Activated T-helper 1 cell treated with Interleukin-2 at 50 U/mL for 16 hours (primary cell): ENCODE measurements at places on chromosomes 6 and 20.

DNA sequence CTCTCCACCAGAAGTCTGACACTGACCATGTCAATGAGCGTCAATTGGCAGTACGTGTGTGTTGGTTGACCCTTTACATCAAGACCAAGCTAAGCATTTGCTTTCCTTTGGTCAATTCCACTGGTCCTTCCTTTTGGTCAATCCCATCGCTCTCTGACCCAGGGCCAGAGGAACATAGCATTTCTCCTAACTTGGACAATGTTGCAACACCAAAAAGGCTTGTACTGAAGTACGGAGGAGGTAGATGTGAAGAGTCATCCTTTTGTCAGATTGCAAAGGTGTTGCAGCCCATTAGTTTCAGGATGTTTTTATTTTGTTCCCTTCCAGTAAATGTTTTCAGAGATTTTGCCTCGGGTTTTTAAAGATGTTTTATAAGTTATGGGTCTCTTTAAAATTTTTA is 24.6 kb downstream of the EDN1 start:
- no peak for DNase-seq

DNA sequence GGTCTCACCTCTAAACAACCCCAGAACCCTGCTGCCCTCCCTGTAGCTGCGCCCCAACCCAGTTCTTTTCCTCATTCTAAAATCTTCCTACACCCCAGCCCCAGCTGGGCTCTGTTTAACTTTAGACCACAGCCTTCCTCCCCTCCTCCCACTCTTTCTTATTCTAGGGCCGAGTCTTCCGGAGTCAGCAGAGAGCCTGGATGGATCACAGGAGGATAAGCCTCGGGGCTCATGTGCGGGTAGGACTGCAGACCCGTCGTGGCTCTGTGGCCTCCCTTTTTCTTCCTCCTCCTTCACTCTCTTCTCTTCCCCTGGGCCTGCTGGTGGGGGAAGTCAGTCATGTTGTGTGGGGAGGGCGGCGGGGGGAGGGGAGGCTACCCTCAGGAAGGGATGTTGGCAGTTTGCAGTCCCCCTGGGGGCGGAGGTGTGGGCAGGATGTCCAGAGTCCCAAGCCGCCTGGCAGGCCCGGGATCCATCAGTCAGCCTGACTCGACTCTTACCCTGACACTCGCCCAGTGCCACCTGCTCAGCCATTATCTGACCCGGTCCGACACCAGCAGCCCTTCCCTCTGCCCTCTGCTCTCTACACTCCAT is 8.1 kb downstream of the CAPN11 start:
- no peak for DNase-seq

DNA sequence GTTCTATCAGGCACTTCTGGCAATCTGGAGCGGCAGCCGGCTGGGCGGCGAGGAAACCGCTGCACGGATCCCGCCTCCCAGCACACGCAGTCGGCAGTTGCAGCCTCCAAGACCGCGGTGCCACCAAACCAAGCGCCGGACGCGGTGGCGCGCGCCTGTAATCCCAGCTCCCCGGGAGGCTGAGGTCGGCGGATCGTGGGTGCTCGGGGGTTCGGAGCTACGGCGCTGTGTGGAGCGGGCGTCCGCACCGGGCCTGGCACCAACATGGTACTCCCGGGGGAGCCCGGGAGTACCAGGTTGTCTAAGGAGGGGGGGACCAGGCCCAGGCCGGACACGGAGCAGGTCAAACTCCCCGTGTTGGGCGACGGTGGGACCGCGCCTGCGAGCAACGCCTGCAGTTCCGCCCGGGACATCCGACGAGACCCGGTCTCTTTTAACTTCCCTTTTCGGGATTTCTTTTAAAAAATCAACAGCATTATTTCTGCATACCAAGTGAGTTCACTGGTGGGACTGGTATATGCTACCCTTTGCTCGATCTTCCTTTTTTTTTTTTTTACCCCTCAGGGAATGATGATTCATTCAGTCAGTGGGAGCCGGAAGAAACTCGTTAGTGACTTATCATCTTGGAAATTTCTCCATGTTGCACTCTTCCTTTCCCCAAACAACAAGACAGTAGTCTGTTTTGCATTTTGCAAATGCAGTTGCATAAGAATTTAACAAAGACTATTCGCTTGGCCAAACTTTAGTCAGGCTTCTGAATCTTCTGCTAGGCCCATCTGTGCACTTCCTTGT is 27.6 kb downstream of the ZNF311 start:
- no peak for DNase-seq

DNA sequence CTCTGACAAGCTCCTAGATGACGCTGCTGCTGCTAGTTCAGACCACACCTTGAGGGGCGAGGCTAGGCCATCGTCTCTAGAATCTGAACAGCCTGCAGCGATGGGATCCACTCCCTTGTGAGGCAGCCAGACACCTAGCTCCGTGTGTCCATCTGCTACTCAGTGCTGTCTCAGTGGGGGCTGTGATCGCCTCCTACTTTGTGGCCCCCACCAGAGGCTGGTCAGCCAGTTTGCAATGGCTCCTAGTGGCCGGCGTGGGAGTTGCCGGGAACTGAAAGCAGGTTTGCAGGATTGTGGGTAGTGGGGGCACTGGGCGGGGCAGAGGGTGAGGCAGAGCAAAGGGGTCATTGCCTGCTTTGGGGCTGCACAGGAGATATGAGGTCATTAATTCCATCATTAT is 2.8 kb downstream of the CCN5 start:
- DNase-seq: no peak

- no peak for DNase-seq
Observed at GRCh38 chr6:169905041-169905807, 153.8 kb downstream of the ERMARD start.

DNA sequence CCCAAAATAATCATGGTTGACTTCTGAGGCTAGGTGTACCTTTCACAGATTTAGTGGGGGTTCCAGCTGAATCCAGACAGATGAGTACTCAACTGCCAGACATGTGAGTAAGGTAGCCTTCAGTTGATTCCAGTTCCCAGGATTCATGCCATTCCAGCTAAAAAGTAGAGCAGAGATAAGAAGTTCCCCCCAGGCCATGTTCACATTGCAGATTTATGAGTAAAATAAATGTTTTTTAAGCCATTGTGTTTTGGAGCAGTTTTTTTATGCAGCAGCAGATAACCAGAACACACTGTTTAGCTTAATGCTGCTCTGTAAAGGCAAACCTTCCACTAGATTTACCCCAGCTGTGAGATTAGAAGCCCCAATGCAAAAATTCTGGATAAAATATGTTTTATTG is 245.0 kb downstream of the RFPL4B start:
- DNase-seq: no peak

GRCh38 chr6:139508576-139508975 is 134.1 kb upstream of the CITED2 start:
- DNase-seq: no peak

DNA sequence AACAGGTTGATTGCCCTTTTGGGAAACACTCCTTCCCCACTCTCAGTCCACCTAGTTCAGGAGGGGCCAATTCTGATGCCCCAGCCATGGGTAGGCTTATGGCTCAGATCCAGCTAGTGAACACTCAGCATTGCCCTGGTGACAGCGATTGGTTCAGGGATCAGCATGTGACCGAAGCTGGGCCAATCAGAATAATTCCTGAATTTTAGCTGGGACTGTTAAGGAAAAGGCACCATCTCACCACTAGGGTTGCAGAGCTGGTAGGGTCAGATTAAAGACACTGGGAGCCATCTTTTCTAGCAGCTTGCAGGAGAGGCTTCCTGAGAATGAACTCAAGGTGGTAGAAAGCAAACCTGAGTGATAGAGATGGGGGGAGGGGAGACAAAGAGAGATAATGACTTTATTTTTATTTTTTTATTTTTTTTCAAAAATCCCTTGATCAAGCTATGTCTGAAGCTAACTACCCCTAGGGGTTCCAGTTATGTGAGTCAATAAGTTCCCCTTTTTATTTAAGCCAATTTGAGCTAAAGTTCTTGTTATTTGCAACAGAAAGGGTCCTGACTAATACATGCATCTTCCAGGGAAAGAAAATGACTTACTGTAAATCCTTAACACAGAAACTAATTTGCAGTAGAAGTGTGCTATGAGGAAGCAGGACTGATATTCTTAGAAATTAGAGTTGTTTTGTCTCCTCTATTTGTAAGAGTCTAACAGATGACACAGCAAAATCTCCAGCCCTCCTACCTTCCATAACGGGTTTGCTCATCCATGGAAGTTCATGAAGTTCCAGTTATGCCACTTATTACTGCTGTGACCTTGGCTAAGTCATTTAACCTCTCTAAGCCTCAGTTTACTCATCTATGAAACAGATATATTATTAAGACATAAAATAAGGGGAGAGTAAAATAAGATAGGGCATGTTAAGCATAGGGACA is 44.7 kb downstream of the EYA2 start:
- no peak for DNase-seq

DNA sequence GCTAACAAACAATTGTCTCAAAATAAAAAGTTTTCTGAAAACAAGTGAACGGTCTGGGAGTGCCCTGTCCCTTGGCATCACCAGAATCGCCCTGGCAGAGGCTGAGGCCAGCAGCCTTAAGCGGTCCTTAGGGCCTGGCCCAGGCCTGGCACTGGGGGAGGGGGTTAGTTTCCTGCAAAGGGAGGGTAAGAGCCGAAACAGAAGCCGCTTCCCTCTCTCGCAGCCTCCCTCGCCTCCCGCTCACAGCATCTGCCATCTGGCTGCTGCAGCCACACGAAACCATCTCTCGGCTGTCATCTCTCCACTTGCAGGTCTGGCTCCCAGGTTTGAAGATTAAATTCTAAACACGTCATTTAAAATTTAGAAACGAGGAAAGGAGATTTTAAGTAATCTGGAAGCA is 31.5 kb downstream of the PMEPA1 start:
- DNase-seq: no peak

DNA sequence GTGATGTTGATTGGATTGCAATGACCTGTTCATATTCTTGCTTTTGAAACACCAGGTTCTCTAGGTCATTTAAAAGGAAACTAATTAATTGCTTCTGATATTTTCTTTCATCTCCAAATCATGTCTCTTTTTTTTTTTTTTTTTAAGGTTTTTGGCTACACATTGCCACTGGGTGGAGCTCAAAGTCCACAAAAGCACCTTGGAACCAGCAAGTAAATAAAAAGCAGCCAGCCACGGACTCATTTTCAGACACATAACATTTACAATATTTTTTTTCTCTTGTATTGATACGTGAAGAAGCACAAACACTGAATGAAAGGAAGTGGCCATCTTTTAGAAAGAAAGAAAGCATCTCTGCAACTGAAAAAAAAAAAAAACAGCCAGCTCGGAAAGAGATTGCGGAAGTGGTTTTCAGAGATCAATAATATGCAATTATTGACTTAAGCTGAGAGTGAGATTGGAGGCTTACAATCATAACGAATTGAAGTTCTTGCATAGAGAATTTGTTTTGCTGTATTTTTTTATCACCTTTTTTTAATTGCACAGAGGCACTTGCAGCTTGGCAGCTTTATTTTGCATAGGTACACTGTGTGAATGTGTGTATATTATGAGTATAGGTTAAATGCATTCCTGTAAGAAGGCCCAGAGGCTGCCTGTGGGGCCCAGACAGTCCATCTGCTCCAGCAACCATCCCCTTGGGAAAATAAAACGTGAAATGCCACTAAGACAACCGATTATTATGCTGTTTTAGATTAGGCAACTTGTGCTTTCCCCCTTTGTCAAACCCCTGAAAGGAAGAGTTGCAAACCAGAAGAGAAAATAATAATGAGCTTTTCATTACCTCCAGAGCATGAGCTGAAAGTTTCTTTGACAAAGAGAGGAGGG is 28.2 kb downstream of the CGA start:
- DNase-seq: no peak

- no peak for DNase-seq
Observed at GRCh38 chr6:140202964-140203515, 828.6 kb upstream of the CITED2 start.

DNA sequence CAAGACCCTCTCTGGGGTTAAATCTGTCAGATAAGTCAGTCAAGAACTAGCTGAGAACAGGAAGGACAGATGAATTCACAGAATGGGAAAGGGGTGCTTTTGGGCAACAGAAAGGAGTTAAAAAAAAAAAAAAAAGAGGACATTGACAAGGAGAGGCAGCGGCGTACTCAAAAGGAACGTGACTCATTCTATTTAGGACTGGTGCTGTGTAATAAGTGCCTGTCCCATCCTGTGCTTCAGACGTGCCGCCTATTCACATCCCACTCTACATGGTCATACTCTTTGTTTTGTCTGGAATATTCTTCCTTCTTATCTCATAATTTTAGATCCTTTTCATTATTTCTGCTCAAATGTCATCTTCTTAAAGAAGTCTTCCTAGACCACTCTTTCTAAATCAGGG is 101.1 kb upstream of the EMILIN3 start:
- DNase-seq: no peak

DNA sequence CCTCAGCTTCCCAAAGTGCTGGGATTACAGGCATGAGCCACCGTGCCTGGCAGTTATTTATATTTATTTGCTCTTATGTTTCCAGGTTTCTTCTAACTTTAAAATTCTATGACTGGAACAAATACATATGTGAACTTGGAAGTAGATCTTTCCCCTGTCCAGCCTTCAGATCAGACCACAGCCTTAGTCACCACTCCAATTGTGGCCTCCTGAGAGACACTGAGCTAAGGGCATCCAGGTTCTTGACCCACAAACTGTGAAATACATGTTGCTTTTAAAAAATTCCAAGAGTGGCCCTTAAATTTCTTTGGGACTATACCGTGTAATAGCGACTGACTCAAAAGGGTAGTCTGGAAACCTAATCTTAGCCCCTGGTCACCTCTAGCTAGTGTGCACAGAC is 1.5 kb upstream of the ADGRG6 start:
- no peak for DNase-seq

- no peak for DNase-seq
Observed at GRCh38 chr6:141097471-141097870, 1035.3 kb upstream of the GJE1 start.

DNA sequence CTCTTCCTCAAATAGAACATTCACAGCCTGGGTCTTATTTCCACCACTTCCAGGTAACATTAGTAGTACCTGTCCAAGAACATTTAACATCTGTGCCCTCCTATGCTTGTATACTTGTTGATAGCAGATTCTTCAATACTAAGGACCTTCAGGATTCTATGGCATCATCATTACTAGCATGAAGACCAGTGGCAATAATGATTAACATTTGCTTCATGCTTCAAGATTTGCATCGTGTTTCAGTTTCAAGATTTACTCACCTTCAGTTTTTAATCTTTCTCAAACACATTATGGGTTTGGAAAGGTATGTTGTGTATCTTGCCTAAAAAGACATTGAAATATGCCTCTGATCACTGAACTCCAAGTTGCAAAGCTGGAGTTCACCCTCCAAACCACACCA is 412.8 kb upstream of the NRSN1 start:
- no peak for DNase-seq

DNA sequence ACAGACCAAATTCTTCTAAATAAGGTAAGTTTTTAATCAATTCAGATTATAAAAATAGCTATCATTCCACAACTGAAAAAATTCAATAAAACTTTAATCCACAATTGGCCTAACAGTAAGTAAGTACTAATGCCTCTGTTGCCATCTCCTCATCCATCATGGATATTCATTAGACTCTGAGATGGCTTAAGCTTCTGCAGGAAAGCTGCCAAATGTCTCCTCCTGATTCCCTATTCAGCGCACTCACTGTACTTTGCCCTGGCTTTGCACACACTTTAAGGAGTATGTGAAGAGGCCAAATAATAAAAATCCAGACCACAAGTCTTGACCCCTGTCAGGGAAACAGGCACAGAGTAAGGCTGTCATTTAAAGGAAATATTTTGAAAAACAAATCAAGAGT is 23.6 kb downstream of the PGM3 start:
- DNase-seq: no peak

GRCh38 chr20:50359607-50360217 is 150.5 kb upstream of the PTPN1 start:
- no peak for DNase-seq
